ENCODE measurements at places on chromosomes 13 and 19.

DNA sequence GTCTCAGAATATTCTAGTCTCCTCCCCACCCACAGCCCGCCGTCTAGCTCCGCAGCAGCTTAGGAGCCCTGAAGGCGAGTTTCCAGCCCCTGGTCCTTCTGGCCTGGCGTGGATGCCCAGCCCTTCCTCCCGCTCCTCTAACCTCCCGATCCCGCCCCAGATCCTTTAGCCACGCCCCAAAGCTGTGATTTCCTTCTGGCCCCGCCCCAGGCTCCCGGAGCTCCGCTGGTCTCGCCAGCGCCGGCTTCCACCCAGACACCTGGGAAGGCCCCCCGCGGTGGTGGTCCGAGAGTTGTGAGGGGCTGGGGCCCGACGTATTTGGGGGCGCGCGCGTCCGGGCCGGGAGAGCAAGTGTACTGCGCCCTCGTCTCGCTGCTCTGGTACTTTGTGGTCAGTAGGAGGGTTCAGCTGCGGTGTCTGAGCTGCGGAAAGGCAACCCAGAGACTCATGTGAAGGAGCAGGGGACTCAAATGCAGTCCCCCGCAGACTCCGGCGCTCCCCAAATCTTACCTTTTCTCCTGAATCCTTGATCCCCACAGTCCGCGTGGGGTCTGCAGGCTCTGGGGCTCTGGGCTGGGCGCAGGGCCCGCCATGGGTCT, at the start of gene CGB7:
Gene CGB7, minus strand, starts transcription at position 114 of the 599 bp plus-strand sequence. CDS start 2,374 bp downstream, outside the sequence.
- DNase-seq, result no peak

GRCh38 chr13:98717256-98717655, 35.2 kb downstream of the SLC15A1 start:
- no peak for DNase-seq

- DNase-seq, result no peak
Measured at GRCh38 chr13:95181586-95181985, 119.7 kb downstream of the ABCC4 start.

DNA sequence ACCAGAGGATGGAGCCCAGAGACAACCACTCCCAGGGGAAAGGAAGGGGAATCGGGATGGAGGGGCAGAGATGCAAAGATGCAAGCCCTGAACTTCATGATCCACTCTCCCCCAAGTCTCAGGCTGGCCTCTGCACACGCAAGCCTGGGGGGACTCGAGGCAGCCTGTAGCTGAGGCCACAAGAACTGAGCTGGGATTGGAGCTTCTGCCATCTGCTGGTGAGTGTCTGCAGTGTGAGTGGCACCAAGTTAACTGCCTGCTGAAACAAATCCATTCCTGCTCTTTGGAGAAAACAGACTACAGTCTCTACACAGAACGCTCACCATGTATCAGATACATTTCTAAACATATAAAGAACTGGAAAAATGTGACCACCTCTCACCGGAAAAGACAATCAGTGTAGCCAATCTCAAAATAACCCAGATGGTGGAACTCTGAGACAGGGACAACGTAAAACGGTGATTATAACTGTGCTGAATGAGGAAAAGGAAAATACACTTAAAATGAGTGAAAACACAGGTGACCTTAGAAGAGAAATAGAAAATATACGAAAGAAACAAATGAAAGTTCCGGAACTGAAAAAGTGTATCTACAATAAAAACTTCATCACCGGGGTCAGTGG, 62.1 kb downstream of the KLF2 start:
- peak; percentile 34 for DNase-seq

GRCh38 chr13:47332149-47332548, 435.3 kb upstream of the HTR2A start:
- no peak for DNase-seq

DNA sequence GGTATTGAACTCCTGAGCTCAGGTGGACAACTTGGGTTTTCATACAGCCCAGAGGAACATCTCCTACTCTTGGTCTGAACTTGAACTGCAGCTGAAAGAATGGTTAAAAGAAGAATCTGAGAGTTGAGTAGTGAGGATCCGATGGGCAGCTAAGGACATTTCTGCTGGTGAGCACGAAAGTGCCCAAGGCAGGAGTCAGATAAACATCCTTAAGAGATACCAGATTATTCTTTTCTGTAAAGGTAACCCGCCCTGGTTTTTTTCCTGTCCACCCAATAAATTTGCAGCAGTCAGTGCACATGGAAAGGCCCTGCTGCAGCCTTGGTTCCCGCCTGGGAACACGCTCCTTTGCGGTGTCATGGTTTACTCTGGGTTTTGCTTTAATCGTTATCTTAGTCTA, 78.4 kb upstream of the ARHGEF7 start:
- DNase-seq, result no peak

DNA sequence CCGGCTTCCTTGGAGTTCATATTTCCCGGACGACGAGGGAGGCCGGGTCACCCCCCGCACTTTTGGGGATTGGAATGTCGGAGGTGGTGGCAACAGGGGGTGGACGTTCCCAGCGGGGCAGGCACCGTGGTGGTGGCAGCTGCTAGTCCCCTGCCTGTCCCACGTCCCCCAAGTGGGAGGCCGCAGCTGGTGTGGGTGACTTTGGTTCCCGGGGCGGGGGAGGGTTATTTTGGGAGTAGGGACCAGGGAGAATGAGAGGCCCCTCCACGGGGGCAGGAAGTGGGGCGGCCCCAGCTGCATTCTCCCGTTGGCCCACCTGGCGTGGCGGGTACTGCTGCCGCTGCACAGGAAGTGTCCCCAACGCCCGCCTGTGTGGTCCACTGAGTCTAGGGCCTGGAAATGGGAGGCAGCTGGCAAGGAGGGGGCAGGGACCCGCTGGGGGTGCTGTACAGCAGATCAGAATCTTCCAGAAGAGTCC, 11.1 kb upstream of the PLIN3 start:
- no peak for DNase-seq

Measured in HL-60 (cell line).